ENCODE measurements at places on chromosomes 1 and 21.

DNA sequence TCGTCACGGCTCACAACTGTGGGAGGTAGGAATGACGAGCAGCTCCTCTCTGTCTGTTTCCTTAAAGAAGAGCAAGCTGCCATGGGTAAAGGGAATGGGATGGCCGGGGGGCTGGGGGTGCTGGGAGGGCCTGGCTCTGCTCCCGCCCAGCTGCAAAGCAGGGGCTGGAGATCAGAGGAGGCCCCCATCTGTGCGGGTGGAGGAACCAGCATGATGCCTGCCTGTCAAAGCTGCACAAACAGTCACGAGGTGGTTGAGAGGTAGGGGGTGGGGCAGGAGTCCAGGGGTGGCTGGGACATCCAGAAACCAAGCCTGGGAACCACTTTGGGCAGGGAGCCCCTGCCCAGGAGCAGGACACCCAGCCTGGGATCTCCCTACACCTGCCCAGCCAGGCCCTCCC is 12.6 kb downstream of the SLC41A1 start:
- H3K36me3 ChIP-seq, result peaks cover 10% of the 10 kb centered on the region
- no peaks in the 10 kb centered on the region for H3K27me3 ChIP-seq
- no peak for DNase-seq
- no peak overlapping the region for H3K27ac ChIP-seq
- H3K4me3 ChIP-seq, result no peak overlapping the region

GRCh38 chr1:32985226-32985625 is 20.6 kb upstream of the RNF19B start:
- no peaks in the 10 kb centered on the region for H3K36me3 ChIP-seq
- H3K27ac ChIP-seq, result no peak overlapping the region
- no peak for DNase-seq
- H3K27me3 ChIP-seq, result no peaks in the 10 kb centered on the region
- H3K4me3 ChIP-seq, result no peak overlapping the region
- H3K4me1 ChIP-seq, result peaks cover 17% of the 10 kb centered on the region

DNA sequence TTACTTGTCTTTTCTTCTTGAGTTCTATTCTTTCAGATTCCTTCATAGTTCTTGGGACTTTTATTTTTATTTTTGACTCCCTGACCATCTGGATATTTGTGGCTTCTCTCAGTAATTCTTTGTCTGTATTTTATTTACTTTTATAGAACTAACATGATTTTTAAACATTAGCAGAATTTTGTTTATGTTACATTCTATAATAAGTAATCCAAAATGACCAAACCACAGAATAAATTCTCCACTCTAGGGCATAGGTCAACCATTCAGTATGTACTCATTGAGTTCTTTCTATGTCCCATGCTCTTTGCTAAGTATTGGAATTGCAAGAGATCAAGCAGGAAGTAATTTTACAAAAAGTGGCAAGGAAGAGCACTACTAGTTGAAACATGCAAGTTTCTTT is 969.0 kb downstream of the TTLL7 start:
- DNase-seq, result no peak
- H3K4me1 ChIP-seq, result peaks cover 17% of the 10 kb centered on the region
- H3K27me3 ChIP-seq, result no peaks in the 10 kb centered on the region
- H3K36me3 ChIP-seq, result peaks cover 13% of the 10 kb centered on the region
- H3K27ac ChIP-seq, result no peak overlapping the region

- H3K36me3 ChIP-seq, result peaks cover 48% of the 10 kb centered on the region
- H3K4me3 ChIP-seq, result no peak overlapping the region
- H3K4me1 ChIP-seq, result no peaks in the 10 kb centered on the region
- DNase-seq, result no peak
- no peaks in the 10 kb centered on the region for H3K27me3 ChIP-seq
Observed at GRCh38 chr1:93106226-93106625, 27.1 kb downstream of the MTF2 start.

- no peak for DNase-seq
- H3K36me3 ChIP-seq, result peaks cover 59% of the 10 kb centered on the region
Observed at GRCh38 chr21:31999810-32000468, 127.1 kb downstream of the HUNK start.

DNA sequence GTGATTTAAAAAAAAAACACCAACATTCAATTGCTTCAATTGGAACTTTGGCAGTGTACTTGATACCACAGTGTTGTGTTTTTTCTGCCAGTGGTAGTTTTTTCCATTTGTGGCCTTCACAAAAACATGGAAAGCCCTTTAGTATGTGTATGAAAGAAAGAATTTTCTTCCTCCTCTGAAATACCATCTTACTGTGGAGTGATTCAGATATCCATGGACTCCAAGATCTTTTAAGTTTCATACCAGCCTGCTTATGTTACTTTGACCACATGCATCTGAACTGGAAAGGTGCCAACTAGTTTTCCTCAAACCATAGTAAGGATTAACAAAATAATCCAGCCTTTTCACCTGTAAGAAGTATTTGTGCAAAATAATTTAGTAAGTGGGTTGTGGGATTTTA is 3.4 kb downstream of the PPP2R5A start:
- H3K27me3 ChIP-seq, result no peaks in the 10 kb centered on the region
- no peaks in the 10 kb centered on the region for H3K36me3 ChIP-seq
- no peak overlapping the region for H3K4me3 ChIP-seq
- no peak overlapping the region for H3K27ac ChIP-seq

GRCh38 chr1:157551694-157552693 is at the start of gene FCRL5:
Gene FCRL5 (minus strand): TSS chr1:157552515. CDS start chr1:157552362, 153 bp downstream.
- H3K36me3 ChIP-seq, result no peaks in the 10 kb centered on the region
- no peak for DNase-seq
- peaks cover 11% of the 10 kb centered on the region for H3K27me3 ChIP-seq
- H3K4me1 ChIP-seq, result no peaks in the 10 kb centered on the region
- H3K27ac ChIP-seq, result no peak within 1 kb of the TSS
- no peak within 1 kb of the TSS for H3K4me3 ChIP-seq

DNA sequence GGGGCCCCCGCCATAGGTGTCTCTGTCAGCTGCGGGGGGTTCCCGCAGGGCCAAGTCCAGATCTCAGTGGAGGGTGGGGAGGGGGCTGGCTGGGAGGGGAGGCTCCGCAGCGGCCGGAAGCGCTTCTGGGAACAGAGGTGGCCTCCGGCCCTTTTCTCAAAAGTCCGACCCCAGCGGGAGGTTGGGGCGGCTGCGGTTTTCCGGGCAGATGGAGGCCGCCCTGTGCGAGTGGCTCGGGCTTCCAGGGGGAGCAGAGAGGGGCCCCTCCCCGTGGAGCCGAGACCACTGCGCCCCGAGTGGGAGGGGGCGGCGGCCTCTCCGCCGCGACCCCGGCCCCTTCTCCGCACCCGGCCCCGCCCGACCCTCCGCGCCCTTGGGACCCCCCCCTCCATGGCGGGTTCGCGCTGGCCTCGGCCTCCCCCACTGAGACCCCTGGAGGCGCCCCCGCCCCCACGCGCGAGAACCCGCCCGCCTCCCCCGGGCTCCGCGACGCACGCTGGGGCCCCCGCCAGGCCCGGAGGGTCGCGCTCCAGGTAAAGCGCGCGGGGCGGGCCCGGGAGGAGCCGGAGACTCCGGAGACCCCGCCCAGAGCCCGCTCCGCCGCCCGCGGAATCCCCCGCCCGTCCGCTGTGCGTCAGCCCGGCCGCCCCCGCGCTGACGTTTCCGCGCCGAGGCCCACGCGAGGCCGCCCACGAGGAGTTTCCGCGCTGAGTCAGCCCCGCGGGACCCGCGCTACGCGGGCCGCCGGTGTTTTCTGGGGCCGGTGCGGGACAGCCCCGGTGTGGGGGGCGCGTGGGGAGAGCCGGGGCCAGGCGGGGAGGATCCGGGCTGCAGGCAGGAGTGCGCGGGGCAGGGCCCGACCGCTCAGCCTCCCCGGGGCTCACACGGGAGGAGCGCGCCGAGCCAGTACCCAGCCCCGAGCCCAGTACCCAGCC is 5.2 kb downstream of the TNFRSF18 start:
- peak; percentile 76 for DNase-seq
- no peak overlapping the region for H3K27ac ChIP-seq
- peak overlapping the region; percentile 43 for H3K4me3 ChIP-seq

DNA sequence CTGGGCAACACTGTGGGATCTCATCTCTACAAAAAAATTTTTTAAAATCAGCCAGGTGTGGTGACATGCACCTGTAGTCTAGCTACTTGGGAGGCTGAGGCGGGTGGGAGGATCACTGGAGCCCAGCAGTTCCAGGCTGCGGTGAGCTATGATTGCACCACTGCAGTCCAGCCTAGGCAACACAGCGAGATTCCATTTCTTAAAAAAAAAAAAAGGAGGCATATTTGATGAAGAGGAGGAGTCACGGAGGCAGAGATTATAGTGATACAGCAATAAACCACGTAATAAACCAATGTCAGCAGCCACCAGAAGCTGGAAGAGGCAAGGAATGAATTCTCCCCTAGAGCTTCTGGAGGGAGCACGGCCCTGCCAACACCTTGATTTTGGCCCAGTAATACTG is 4.0 kb downstream of the LIX1L start:
- peaks cover 39% of the 10 kb centered on the region for H3K27me3 ChIP-seq
- H3K4me1 ChIP-seq, result peaks cover 25% of the 10 kb centered on the region
- no peak for DNase-seq
- no peak overlapping the region for H3K27ac ChIP-seq

- no peaks in the 10 kb centered on the region for H3K27me3 ChIP-seq
- H3K4me3 ChIP-seq, result no peak overlapping the region
- no peak for DNase-seq
- peaks cover 3% of the 10 kb centered on the region for H3K4me1 ChIP-seq
Observed at GRCh38 chr1:114607223-114607622, 25.8 kb upstream of the BCAS2 start.

DNA sequence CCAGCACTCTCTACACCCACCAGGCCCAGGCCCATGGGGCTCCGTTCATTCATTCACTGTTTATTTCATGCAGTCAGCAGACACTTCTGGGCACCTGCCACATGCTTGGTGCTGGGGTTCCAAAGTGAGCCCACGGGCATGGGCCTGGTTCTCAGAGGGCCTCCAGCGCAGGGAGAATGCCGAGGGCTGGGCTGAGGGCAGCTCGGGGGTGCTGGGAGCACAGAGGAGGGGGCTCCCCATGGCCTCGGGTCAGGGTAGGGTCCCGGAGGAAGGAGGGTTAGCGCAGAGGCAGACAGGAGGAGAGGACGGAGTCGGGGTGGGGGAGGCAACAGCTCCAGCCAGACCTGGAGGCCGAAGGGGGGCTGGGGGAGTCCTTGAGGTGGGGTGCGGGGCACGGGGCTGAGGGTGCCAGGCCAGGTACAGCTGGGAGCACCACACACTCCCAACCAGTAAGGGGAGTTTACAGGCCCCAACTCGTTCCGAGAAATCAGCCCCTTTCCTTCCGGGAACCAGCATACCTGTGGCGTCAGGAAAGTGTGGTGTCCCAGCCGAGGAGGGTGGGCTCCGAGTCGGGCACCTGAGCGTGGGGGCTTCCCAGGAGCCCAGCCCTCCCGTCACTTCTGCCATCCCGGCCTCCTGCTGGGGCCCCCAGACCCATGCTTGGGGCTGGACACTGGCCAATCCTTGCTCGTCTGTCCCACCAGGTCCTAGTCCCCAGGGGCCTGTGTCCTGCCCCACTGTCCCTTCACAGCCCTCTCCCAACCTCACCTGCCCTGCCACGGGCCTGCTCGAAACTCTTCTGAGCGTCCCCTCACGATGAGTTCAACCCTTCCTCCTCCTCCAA is 10.8 kb downstream of the ARHGEF16 start:
- peaks cover 13% of the 10 kb centered on the region for H3K4me1 ChIP-seq
- no peaks in the 10 kb centered on the region for H3K27me3 ChIP-seq
- DNase-seq, result no peak

DNA sequence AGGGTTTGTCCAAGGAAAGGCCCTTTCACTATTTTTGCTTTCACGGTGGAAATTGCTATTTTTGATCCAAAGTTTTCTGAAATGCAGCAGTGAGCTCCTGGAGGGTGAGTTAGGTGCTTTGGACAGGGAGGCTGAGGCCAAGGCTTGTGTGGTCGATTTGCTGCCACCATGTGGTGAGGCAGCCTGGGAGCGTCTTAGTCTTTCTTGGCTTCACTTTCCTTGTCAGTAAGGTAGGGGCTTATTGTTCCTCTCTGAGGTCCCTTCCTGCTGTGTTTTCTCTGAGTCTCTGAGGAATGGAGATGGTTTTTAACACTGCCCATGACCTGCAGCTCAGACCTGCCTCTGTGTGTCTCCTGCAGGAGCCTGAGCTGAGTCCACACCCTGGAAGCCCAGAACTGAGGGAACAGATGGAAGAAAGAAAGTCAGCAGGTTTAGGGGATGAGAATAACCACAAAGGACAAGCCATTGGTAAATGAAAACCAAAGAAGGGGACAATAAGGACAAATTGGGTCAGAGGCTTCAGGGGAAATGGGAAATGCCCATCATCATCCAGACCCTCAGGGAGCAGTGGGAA is 20.1 kb upstream of the S100A10 start:
- no peak for DNase-seq
- peaks cover 6% of the 10 kb centered on the region for H3K4me1 ChIP-seq
- no peak overlapping the region for H3K27ac ChIP-seq
- no peaks in the 10 kb centered on the region for H3K27me3 ChIP-seq
- no peaks in the 10 kb centered on the region for H3K36me3 ChIP-seq

DNA sequence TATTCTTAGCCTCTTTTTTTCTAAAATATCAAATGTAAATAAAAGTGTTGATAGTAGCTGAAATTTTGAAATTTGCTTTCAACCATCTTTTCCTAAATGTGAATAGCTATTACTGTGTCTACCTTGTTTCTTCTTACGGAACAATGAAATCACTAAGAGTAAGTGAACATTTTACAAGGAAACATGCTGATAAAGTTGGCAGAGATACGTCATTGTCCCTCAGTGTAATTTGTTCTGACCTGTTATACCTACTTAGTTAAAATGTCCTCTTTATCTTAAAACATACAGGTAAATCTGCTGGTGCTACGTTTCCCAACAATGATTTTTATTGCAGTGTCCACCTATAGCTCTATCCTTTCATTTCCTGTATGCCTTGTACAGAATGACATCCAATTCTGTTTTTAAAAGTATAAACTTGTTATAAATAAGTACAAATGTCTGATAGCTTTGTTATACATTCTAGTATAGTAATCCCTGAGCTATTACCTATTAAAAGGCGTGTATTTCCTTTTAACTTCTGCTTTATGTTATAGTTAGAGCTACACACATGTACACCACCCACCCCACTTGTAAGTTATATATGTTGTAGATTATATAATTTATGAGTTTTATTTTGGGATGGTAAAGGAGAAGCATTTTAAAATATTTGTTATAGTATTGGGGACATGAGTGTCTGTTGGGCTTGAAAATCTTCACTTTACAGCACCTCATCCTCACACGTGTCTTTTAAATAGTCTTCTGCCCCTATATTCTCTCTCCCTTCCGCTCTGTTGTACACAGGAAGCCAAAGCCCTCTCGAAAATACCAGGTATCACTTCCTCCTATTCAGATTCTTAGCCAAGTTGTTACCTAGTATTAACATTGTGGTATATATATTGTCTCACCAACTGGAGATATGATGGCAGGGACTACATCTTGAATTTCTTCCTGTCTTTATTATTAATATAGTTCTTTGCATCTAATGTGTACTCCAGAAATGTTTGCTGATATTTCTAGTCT is 25.2 kb downstream of the LAMC1 start:
- no peak overlapping the region for H3K27ac ChIP-seq
- H3K27me3 ChIP-seq, result no peaks in the 10 kb centered on the region

- H3K4me1 ChIP-seq, result peaks cover 11% of the 10 kb centered on the region
- DNase-seq, result no peak
- no peak overlapping the region for H3K4me3 ChIP-seq
- H3K27me3 ChIP-seq, result peaks cover 83% of the 10 kb centered on the region
- no peaks in the 10 kb centered on the region for H3K36me3 ChIP-seq
Observed at GRCh38 chr1:6245869-6246496, 2.0 kb downstream of the HES3 start.
